ENCODE measurements at places on chromosomes 6 and 20. TPM values are rescaled to one million over a fixed set of nuclear protein-coding genes. Genes with fewer than 3 reads are reported as not detected.

Gene PTK7
- total RNA-seq = 13.0 TPM

Gene ALDH5A1
- 308 TPM for total RNA-seq

Gene C20orf96
- total RNA-seq = 12.6 TPM

Gene PBOV1
- not detected for total RNA-seq

Gene MCHR2
- not detected for total RNA-seq
